ENCODE measurements at places on chromosomes 13 and 19.

DNA sequence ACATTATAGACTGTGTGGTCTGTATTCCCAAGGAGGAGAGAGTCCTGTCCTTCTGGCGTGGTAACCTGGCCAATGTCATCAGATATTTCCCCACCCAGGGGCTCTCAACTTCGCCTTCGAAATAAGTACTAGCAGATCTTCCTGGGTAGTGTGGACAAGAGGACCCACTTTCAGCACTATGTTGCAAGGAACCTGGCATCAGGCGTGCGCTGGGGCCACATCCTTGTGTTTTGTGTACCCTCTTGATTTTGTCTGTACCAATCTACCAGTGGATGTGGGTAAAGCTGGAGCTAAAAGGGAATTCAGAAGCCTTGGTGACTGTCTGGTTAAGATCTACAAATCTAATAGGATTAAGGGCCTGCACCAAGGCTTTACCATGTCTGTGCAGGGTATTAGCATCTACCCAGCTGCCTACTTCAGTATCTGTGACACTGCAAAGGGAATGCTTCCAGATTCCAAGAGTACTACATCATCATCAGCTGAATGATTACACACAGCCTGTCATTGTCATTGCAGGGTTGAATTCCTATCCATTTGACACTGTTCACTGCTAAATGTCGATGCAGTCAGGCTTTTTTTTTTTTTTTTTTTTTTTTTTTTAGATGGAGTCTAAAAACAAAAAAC is 148.0 kb downstream of the PRR20E start:
- no peak for DNase-seq

- DNase-seq, result no peak
Measured at GRCh38 chr13:106110241-106110855, 425.1 kb downstream of the EFNB2 start.

DNA sequence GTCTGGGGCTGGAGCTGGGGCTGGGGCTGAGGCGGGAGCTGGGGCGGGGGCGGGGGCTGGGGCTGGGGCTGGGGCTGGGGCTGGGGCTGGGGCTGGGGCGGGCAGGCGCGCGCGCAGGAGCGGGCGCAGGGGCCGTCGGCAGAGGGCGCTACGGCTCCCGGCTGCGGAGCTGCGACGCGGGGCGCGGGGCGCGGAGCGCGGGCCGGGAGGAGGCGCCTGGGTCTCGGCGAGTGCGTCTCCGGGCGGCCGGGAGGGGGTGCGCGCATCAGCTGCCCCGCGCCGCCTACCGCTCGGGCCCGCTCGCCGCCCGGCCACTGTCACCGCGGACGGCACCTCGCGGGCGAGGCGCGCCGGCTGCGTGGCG is 422 bp upstream of the MTUS2 start:
- DNase-seq, result no peak

DNA sequence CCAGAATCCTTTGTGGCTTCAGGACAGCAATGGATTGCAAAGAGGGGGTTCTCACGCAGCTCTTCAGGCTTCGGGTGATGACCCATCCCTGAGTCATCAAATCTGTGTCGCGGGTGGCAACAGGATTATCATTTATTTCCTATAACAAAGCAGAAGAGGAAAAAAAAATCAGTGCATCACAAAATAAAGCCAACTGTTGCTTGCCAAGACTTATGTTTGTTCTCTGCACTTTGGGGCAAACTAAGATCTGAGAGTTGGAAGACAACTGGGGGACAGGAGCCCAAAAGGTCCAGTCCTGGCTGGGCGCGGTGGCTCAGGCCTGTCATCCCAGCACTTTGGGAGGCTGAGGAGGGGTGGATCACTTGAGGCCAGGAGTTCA is 6.4 kb downstream of the GNA15 start:
- DNase-seq, result no peak

- DNase-seq, result peak; percentile 87
Measured at GRCh38 chr19:42283188-42284065, 14.4 kb downstream of the CIC start.

DNA sequence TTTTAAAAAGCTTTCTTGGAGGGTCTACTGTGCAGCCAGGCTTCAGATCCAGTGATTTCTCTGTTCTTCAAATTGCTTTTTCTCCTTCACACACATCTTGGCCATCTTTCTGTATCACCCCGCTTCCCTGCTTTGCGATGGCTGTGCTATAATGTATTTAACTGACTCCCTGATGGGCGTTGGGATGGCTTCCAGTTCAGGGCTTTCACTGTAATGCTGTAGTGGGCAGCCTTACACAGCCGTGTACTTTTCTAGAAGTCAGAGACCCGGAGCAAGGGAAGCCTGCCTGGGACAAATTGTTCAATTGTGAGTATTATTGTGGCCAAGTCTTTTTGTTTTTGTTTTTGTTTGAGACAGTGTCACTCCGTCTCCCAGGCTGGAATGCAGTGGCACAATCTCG is 19.4 kb upstream of the PAK4 start:
- DNase-seq, result no peak

DNA sequence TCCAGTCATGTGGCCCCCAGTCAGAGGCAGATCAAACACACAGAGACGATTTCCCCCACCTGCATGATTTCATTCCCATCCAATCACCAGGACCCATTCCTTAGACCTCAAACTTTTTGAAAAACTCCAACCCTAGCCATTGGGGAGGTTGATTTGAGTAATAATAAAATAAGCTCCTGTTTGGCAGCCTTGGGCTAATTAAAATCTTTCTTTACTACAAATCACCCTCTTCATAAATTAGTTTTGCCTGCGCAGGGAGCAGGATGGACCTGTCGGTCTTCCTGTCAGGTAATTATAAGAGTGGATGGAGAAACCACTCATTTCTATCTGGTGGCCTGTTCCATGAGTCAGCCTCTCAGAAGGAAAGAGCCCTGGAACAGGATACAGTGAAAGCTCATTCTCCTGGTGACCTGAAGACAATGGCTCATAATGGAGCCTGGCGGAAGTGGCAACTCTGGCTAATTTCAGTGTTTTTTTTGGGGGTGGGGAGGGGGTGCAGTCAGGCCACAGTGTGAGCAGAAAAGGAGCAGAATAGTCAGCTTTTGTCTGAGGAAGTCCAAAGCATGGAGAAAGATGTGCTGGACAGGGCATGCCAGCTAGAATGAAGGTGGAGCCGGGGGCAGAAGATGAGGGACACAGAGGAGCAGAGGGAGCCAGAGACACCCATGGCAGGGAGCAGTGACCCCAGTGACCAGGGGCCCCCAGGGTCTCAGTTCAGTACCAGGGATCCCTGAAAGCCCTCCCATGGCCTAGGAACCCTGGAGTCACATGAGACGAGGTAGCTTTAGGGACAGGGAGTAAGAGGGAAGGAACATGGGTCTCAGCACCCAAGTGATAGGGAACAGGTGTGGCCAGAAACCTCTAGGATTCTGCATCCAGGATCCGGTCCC is 31.8 kb upstream of the PSG9 start:
- DNase-seq, result no peak

DNA sequence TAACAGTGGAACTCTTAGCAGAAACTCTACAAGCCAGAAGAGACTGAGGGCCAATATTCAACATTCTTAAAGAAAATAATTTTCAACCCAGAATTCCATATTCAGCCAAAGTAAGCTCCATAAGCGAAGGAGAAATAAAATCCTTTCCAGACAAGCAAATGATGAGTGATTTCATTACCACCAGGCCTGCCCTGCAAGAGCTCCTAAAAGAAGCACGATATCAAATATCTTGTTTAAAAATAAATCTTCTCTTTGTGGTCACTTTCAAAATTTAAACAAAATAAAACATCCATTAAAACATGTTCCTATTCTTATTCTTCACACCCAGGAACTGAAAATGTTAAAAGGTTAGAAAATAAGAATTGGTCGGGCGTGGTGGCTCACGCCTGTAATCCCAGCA is 13.7 kb downstream of the MICU2 start:
- DNase-seq, result no peak

- DNase-seq, result no peak
Measured at GRCh38 chr19:47435883-47436417, 16.6 kb upstream of the MEIS3 start.

DNA sequence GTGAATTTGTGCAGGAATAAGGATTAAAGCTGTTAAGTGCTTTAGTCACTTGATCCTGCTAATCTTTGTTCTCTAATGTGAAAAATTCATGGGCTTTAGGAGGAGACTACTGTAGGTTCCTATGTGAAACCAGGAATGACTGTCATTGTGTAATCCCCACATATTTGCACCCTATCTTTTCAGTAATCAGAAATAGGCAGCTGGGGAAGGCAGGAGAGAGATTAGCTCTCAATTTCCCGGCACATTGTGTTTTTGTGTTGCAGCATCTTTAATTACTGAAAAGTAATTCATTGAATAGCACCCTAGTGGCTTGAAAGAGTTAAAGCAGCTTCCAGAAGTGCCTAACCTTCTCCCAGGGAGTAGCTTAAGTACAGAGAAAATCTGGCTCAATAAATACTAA is 282.9 kb downstream of the OLFM4 start:
- DNase-seq, result no peak

GRCh38 chr13:31009166-31009565 is 76.7 kb downstream of the TEX26 start:
- no peak for DNase-seq

DNA sequence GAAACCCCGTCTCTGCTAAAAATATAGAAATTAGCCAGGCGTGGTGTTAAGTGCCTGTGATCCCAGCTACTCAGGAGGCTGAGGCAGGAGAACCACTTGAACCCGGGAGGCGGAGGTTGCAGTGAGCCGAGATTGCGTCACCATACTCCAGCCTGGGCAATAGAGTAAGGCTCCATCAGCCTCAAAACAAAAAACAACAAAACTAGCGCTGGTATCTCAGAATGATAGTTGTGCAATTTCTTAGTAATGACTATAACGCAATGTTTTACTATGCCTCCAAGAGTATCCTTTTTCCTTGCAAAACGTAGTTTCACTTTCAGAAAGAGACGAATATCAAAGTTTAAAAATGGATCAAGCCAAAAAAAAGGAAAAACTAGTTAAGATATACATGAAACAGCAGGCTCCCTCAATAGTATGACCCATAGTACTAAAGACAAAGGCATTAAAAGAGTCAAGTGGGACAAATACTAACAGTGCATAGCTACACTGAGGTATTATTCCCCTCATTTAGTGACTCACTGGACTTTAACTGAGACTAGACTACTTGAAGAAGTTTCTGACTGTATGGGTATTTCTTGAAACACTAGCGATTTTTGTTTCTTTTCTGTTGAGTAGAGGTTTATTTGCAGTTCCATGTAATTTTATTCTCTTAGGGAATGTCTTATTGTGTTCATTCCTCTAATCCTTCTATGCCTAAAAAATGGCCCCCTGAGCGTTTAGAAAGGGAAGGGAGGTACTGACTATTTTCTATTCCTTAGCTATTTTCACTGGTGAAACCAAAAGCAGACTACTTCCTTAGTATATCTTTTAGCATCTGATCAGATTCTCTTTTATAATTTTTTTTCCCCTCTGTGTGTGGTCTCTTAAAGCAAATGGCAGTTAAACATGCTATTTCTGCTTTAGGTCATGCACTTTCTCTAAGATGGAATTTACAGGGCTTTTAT is 10.4 kb upstream of the ITM2B start:
- no peak for DNase-seq

DNA sequence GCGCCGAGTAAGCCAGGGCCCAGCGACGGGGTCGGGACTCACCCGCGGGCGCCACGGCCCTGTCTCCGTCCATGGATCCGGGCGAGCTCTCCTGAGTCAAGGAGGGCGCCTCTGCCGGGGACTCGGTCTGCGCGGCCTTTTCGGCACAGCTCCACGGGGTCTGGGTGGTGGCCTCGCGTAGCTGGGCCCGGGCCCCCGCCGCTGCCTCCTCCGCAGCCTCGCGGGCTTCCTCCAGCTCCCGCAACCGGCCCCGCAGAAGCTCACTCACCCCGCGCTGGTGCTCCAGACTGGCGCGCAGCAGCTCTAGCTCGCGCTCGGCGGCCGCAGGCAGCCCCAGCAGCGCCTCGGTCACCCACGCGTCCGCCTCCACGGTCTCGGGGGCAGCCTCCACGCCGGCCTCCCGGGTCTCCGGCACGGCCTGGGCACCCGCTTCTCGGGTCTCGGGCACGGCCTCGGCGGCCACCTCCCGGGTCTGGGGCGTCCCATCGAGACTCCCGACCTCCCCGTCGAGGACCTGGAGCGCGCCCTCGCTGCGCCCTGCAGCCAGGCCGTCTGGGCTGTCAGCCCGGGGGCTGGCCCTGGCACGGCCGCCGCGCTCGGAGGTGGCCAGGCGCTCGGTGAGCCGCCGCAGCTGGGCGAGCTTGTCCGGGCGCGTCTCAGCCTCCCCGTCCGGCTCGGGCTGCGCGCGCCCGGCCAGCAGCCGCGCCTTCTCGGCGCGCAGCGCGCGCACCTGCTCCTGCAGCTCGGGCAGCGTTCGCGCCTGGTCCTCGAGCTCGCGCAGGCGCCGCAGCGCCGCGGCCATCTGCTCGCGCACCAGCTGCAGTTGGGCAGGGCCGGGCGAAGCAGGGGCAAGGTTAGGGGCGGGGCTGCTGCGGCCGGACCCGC is 8.4 kb downstream of the KANK3 start:
- DNase-seq, result no peak

GRCh38 chr19:16604615-16605014 is 23.4 kb downstream of the MED26 start:
- no peak for DNase-seq

- DNase-seq, result peak; percentile 15
Measured at GRCh38 chr13:103282571-103283450, 216.6 kb upstream of the SLC10A2 start.

DNA sequence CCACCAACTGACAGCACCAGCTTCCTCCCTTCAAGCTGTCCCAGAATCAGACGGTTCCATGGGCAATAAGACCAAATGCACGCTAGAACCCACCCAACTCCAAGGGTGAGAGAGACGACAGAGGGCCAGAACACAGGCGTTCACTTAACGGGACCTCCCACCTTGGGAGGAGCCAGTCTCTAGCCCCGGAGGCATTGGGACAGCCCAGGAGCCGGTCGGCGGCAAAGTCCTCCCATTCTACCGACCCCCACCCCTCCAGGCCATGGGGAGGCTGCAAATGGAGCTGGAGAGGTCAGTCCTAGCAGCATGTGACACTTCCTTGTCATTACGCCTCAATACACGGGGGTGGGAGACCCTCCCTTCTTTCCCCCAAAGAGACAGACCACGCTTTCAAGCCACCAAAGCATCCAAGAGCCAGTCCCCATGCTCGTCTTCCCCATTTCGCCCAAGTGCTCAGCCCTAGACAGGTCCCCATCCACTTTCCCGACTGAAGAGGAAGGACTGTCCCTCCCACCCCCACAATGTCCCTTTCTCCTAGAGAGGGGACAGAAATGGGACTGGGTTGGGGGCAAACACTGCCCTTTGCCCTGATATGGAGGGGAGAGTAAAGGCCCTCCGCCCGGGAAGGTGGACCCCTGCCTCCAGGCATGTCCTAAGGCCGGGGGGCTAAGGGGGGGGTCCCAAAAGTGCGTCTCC is 964 bp downstream of the KHSRP start:
- peak; percentile 24 for DNase-seq

DNA sequence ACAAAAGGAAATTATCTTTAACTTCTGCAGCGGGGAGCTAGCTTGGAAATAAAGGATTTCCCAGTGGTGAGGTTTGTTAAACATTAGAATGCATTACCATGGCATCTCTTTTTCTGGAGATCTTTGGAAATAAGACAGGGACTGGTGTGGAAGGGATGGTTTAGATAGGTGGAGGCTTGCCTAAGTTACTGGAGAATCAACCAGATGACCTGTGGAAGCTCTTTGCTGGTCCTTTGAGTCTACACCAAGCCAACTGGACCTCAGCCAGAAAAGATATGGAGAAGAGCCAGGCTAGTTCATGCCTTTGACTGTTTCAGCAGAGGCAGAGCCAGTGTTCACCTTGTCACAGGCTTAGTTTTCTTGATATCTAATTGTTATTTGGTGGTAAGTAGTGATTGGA is 134.7 kb downstream of the KCNRG start:
- no peak for DNase-seq
